ENCODE measurements at places on chromosomes 12 and 14.

GRCh38 chr12:8554451-8555195 is 13.9 kb upstream of the CLEC4E start:
- no peak for ATAC-seq

- ATAC-seq = no peak
Observed at GRCh38 chr12:116433249-116433648, 125.9 kb upstream of the MAP1LC3B2 start.

GRCh38 chr14:94682061-94682516 is 69.9 kb downstream of the SERPINA3 start:
- no peak for ATAC-seq

DNA sequence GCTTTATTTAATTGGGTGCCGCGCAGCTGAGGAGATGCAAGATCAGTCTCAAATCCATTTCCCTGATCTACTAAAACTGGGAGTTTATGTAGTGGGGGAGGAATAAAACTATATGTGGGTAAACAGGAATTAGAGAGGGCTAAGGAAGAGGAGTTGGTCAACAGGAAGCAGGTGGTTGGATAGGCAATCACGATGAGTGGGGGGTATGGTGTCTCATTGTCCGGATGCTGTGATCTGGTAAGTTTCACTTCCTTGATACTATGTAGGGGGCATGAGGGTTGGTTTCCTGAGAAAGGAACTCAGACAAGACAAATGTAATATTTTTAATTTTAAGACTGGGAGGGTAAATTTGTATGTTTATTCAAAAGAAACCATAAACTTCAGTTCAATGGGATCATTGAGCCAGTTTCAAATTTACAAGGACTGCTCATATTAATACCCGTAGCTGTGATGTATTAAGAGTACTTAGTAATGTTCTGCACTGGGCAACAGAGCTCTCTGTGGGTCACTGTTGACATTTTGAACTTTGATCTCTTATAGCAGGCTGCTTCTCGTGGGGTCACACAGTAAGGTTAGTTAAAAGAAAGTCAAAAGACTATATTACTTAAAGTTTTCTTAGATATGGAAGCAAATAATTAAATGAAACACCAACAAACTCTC is 786.2 kb upstream of the FBXO33 start:
- ATAC-seq = peak; percentile 48

DNA sequence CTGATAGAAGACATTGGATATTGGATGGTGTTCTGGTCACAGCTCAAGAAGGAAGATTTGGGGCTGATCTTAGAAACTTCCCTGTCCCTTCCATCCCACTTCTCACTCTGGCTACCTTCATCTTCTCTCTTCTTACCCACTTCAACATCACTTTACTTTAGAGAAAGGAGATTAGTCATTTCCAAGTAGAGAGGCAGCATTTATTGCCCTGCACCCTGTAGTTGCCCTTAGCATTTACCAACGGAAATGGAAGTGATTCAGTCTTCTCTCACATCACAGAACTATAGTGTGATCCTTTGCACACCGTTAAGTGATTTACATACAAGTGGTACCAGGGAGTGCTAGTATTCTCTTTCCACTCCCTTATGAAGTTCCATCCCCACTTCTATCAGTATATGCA is 52.4 kb downstream of the PHLDA1 start:
- ATAC-seq = peak; percentile 57

DNA sequence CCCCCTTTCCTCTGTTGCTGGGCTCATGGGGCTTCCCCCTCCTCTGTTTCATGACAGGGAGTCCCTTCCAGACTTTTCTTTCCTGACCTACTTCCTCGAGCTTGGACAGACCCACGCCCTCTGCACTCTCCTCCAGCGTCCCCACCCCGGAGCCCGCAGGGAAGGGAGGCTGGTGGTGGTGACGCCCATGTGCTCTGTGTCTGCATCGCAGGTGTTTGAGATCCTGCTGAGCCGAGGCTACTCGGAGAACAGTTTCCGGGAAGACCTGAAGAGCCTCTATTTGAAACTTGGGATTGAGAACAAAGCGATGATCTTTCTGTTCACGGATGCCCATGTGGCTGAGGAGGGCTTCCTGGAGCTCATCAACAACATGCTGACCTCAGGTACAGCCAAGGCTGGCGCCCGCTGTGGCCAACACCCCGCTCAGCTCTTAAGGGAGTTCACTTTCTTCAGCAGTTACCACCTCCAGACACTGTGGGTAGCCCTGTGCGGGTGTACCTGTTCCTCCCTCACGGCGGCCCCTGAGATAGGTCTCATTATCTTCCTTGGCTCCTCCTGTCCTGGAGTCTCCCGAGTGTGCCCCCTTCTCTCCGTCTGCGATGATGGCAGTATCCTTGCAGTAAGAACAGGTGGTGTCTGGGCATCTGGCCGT is 85.6 kb downstream of the CCDC92 start:
- ATAC-seq = no peak

DNA sequence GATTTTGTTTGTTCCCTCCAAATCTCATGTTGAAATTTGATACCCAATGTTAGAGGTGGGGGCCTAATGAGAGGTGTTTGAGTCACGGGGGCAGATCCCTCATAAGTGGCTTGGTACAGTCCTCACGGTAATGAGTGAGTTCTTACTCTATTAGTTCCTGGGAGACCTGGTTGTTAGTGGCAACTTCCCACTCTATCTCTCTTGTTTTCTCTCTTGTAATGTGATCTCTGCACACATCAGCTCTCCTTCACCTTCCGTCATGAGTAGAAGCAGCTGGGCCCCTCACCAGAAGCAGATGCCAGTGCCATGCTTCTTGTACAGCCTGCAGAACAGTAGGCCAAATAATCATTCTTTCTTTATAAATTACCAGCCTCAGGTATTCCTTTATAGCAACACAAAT is 29.6 kb upstream of the KCNK10 start:
- ATAC-seq = no peak

DNA sequence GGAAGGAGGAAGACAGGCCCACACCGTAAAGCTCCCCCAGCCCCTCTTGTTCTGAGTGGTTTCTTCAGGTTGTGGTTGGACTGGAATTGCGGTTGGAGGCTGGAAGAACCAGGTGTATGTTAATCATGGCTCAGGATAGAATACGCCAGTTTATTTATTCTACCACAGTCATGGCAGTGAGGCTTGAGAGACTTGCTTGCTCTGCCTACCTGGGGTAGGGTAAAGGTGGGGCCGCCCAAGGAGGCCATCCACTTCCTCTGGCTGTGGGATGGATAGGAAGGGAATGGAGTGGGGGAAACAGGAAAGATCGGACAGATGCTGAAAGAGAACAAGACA is 8.1 kb downstream of the SHMT2 start:
- no peak for ATAC-seq

- no peak for ATAC-seq
Observed at GRCh38 chr12:22796941-22797630, 172.1 kb downstream of the ETNK1 start.

DNA sequence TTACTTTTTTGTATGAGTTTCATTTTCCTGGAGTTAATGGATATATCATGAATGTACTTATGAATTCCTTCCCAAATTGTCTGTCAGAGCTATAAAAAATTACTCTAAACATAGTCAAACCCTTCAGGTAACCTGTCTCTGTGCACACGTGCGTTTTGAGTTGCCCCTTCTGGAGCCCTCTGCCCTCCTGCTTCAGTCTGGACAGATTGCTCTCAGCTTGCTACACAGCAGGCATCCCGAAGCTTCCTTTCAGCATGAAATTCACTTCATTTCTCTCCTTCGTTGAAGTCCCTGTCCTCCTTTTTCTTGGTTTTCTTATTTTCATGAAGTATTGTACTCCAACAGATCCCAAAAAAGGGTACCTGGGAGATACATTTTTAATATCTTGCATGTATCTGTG is 47.3 kb downstream of the FNTB start:
- ATAC-seq = no peak

DNA sequence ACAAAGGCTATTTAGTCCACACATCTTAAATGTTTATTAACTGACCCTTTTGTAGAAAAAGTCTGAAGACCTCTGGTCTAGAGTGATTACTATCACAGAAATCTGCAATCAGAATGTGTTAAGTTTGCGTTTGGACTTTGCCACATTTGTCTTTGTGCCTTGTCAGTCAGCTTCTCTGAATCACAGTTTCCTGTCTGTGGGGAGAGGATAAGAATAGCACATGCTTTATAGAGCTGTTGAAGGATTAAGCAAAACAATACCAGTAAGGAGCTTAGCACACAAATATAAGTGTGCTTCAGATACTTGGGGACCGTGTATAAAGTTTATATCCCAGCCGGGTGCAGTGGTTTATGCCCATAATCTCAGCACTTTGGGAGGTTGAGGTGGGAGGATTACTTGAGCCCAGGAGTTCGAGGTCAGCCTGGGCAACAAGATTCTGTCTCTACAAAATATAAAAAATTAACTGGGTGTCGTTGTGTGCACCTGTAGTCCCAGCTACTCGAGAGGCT is 63.0 kb upstream of the BTG1 start:
- peak; percentile 87 for ATAC-seq

GRCh38 chr12:14395074-14395778 is 29.7 kb downstream of the ATF7IP start:
- peak; percentile 91 for ATAC-seq

GRCh38 chr14:89406941-89407340 is 10.1 kb downstream of the FOXN3 start:
- no peak for ATAC-seq

- ATAC-seq = peak; percentile 82
Observed at GRCh38 chr14:71267007-71267513, 359.8 kb downstream of the PCNX1 start.

DNA sequence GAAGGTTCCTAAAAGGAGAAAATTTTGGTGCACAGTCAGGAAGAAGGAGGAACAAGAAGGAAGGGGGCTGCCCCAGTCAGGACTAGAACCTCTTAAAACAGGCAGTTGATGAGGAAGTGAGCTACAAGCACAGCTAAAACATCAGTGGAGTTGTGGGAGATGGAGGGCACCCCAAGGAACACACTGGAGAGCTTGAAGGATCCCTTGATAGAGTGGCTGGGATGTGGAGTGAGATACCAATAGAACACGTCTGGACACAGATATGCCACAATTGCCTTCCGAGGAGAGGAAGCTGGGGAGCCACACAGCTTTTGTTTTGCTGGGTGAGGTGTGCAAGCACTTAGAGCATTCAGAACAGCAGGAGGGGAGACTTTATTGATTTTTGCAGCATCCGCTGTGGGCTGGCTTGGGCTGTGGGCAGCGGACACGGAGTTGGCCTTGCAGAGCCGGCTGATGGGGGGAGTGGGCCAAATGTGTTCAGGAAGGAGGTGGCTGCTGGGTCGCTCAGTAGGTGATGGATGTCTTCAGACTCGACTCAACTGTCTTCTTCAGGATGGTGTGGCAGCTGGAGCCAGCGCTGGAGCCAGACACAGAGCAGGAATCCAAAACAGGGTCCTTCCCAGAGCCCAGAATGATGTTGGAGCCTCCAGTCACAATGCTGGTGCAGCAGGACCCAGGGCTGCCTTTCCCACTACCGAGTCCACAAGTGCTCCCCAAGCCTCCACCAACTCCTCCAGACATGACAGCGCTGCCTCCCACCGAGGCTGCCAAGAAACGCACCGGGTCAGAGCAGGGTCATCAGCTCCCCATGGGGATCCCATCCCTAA is 4.7 kb upstream of the KRT79 start:
- no peak for ATAC-seq

GRCh38 chr12:94560431-94561221 is 89.7 kb downstream of the TMCC3 start:
- peak; percentile 90 for ATAC-seq

DNA sequence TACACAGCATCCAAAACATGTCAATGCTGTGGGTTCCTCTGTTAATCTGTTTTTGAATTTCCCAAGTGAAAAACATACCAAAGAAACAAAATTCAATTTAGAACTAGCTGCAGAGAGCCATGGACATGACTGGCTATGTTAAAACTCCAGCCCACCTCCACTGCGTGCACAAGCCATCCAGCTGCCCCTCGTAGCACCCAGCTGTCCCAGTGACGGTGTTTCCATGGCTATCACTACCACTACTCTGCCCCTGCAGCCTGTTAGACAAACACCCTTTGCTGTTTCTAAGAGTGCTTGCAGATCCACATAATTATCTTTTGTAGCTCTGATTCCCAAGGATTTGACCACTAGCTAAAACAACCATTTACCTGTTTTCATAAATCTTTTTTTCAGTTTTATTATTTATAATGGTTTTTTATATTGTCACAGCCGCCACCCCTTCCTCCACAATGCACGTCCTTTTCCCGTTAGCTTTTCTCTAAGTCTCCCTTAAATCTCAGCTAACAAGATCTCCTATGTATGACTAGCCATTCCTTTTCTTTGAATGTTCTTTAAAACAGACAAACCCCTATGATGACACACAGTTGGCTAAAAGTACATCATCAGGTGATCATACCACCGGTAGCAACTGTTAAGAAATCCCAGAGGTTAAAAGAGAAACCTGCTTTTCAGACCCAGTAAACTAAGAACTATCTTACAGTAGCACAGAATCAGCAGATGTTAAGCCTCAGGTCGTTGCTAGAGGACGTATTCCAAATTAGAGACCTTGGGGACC is 37.8 kb upstream of the NAA30 start:
- no peak for ATAC-seq

- ATAC-seq = no peak
Observed at GRCh38 chr12:6823182-6824084, 1.8 kb downstream of the GPR162 start.

DNA sequence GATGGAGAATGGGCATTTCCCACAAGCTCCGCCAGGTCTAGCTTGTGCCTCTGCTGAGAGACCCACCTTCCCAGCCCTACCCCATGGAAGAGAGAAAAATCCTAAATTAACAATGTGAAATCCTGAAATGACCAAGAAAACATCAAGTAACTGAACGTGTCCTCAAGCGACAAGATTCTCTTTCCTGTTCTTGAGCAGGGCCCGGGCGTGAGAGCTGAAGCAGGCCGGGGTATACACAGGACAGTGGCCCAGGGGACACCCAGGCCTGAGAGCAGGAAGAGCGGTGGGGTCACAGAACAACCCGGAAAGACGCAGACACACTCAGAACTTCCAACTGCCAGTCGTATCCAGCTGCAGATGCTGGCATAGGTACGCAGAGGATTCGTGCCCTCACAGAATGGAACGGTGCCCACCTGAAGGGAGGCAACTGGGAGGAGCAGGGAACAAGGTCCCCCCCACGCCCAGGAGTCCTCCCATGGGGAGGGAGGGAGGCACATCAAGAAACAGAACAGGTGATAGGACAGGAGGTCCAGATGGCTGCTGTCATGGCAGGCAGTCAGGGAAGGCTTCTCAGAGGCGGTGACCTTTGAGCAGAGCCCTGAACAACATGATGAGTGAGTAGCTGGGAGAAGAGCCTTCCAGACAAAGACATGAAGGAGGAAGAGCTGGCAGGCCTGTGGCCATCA is 9.1 kb downstream of the RIMBP2 start:
- ATAC-seq = no peak

- no peak for ATAC-seq
Observed at GRCh38 chr12:92602930-92603623, 99.7 kb upstream of the PLEKHG7 start.

- no peak for ATAC-seq
Observed at GRCh38 chr14:73718418-73719251, 4.5 kb upstream of the PNMA1 start.

All from stimulated activated memory B cell treated with anti-CD40 and anti-IgM and Interleukin-4, amounts not matched to agents 10 μg/mL and 1 μg/mL and 100 μg/mL, for 72 hours (primary cell).